Caco-2 (cell line): ENCODE measurements at places on chromosomes 11 and 22. TPM values are rescaled to one million over a fixed set of nuclear protein-coding genes. Genes with fewer than 3 reads are reported as not detected.

- H3K4me3 ChIP-seq = no peak overlapping the region
- no peaks in the 10 kb centered on the region for H3K36me3 ChIP-seq
- peaks cover 13% of the 10 kb centered on the region for H3K4me1 ChIP-seq
- DNase-seq = no peak
- H3K27me3 ChIP-seq = no peaks in the 10 kb centered on the region
Measured at GRCh38 chr11:82944198-82944597, 42.7 kb downstream of the DDIAS start.

GRCh38 chr11:5489576-5490357 is 1.3 kb downstream of the OR52D1 start:
- no peaks in the 10 kb centered on the region; the same call in 1 of the 2 replicates for H3K27me3 ChIP-seq
- no peak for DNase-seq
- no peaks in the 10 kb centered on the region for H3K4me1 ChIP-seq
- H3K27ac ChIP-seq = no peak overlapping the region
- H3K36me3 ChIP-seq = no peaks in the 10 kb centered on the region

GRCh38 chr11:92308366-92308765 is 83.7 kb downstream of the FAT3 start:
- no peaks in the 10 kb centered on the region for H3K36me3 ChIP-seq
- H3K27me3 ChIP-seq = no peaks in the 10 kb centered on the region
- H3K4me1 ChIP-seq = no peaks in the 10 kb centered on the region
- H3K27ac ChIP-seq = no peak overlapping the region
- no peak for DNase-seq

DNA sequence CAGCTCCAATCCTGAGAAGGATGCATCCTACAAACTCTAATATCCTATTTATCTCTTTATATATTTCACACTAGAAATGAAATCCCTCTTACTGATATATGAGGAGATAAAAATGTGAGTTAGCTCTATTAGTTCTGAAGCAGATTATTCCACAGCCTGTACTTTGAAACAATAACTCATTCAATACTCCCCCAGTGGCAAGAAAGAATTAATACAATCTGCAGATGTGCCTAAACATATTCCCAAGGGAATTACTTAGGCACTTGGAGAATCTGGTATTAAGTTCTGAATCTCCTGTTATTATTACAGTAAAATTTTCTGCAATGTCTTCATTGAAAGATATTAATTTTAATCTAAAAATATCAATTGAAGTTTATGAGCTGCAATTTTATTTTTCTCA is 59.4 kb downstream of the DDI1 start:
- no peaks in the 10 kb centered on the region for H3K27me3 ChIP-seq
- no peak overlapping the region for H3K4me3 ChIP-seq
- no peak overlapping the region for H3K27ac ChIP-seq
- H3K4me1 ChIP-seq = no peaks in the 10 kb centered on the region

DNA sequence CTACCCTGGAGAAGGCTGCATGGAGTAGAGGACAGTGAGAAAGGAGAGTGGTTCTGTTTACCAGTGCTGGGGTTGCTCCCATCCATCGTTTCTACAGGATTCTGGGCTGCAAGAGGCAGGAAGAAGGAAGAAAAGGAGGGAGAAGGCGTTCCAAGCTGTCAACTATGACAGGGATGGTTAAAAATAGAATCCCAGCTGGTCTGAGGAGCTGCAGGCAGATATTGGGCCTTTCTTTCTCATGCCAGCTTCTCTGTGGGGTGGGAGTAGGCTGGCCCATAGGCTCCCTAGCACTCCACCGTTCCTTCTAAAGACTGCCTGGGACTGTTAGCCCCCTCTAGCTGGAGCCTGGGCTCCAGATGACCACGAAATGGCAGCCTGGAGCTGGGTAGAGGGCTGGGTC is 13.6 kb downstream of the CCKBR start:
- H3K4me1 ChIP-seq = no peaks in the 10 kb centered on the region
- H3K27me3 ChIP-seq = no peaks in the 10 kb centered on the region
- H3K4me3 ChIP-seq = no peak overlapping the region
- no peaks in the 10 kb centered on the region for H3K36me3 ChIP-seq
- DNase-seq = no peak

GRCh38 chr11:73217810-73218105 is 323 bp upstream of the P2RY2 start:
- peaks cover 42% of the 10 kb centered on the region for H3K4me1 ChIP-seq
- H3K27ac ChIP-seq = peak overlapping the region; percentile 40
- no peaks in the 10 kb centered on the region for H3K36me3 ChIP-seq
- H3K4me3 ChIP-seq = peak overlapping the region; percentile 57
- H3K27me3 ChIP-seq = no peaks in the 10 kb centered on the region

DNA sequence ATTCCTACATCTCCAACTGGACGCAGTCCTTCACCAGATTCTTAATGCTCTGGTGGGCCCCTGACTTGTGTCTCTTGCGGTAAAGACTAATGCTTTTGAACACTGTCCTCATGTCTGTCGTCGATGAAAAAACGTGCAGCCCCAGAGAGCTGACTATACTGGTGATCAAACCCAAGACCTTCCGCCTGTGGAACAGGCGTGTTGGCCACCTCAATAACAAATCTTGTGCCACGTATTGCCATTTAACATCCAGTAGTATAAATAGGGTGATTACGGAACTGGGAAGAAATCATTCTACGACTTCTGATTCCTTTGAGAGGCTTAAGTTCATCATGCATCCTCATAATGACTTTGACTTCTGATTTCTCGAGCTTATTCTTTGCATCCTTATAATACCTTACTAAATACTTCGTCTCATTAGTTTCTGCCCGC is 45.6 kb downstream of the OR4D9 start:
- peaks cover 10% of the 10 kb centered on the region for H3K4me1 ChIP-seq
- H3K36me3 ChIP-seq = no peaks in the 10 kb centered on the region
- peak overlapping the region; percentile 91 for H3K27ac ChIP-seq
- H3K27me3 ChIP-seq = no peaks in the 10 kb centered on the region

- H3K4me3 ChIP-seq = no peak overlapping the region
- H3K27ac ChIP-seq = no peak overlapping the region
- peaks cover 20% of the 10 kb centered on the region for H3K4me1 ChIP-seq
- DNase-seq = no peak
- no peaks in the 10 kb centered on the region for H3K36me3 ChIP-seq
Measured at GRCh38 chr11:48064306-48064705, 83.9 kb downstream of the PTPRJ start.

DNA sequence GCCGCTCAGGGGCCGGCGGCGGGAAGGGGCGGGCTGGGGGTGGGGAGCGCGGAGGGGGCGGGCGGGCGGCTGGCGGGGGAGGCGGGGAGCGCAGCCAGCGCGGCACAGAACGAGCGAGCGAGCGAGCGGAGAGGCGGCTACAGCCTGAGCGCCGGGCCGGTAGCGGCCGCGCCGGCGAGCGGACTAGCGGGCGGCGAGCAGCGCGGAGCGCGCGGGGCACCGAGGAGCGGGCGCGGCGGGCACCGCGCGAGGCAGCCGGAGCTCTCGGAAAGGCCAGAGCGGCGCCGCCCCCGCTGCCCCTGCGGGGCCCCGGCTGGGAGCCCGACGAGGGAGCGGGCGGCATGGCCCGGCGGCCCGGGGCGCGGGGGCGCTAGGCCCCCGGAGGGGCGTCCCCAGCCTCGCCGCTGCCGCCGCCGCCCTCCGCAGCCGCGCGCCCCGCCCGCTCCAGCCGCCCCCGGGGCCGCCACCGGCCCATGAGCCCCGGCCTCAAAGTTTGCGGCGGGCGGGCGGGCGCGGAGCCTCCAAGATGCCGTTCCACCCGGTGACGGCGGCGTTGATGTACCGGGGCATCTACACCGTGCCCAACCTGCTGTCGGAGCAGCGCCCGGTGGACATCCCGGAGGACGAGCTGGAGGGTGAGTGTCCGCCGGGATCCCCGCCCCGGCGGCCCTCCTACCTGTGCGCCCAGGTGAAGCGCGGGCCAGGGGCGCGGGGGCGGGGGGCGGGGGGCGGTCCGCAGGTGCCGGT is at the start of gene CABP7:
Gene CABP7 (plus strand): TSS at position 105 of the 747 bp plus-strand sequence. CDS start 422 bp downstream, at position 527.
- peak within 1 kb of the TSS; percentile 14 for H3K4me3 ChIP-seq
- H3K27me3 ChIP-seq = no peaks in the 10 kb centered on the region; the same call in 1 of the 2 replicates
- no peak within 1 kb of the TSS for H3K27ac ChIP-seq
- no peaks in the 10 kb centered on the region for H3K4me1 ChIP-seq

DNA sequence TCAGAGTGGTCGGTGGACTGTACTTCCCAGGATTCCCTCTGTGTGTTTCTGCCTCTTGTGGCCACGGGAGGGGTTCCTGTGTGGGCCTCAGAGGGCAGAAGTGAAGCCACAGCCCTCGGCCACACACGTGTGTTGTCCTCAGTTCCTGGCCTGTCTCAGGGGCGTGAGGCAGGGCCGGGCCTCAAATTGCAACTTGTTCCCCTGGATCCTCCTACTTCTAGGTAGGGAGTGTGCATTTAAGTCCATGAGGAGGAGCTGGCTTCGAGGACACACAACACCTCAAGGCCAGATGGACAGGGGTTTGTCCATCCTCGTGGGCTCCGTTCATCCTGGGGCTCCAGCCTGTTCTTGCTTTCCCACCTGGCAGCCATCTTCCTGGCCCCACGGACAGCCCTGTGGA is 573.0 kb downstream of the TBC1D22A start:
- no peak overlapping the region for H3K4me3 ChIP-seq
- no peak overlapping the region for H3K27ac ChIP-seq
- no peaks in the 10 kb centered on the region for H3K36me3 ChIP-seq
- no peaks in the 10 kb centered on the region for H3K4me1 ChIP-seq

DNA sequence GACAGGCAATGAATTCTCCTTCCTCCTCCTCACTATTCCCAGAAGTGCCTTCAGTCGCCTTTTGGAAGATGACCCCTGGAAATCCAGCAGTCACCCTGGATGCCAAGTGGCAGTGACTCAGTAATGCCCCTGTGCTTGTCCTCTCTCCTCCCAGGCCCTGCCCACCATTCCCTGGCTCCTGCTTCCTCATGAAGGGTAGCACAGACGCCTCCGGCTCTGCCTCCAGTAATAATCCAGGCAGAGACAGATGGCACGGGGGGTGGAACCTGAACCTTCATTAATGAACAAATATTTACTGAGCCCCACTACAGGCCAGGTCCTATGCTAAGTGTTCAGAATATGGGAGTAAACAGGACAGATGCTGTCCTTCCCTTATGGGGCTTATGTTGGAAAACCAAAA is 23.2 kb downstream of the SYT13 start:
- no peak overlapping the region for H3K4me3 ChIP-seq
- DNase-seq = no peak
- peaks cover 12% of the 10 kb centered on the region for H3K4me1 ChIP-seq
- H3K27ac ChIP-seq = no peak overlapping the region

GRCh38 chr22:45977003-45977411 is at the start of gene WNT7B:
Gene WNT7B (minus strand): TSS chr22:45977162. CDS start chr22:45976754, 408 bp downstream.
- H3K4me3 ChIP-seq = peak within 1 kb of the TSS; percentile 30
- no peak within 1 kb of the TSS for H3K27ac ChIP-seq
- peaks cover 29% of the 10 kb centered on the region for H3K4me1 ChIP-seq
- H3K27me3 ChIP-seq = peaks cover 6% of the 10 kb centered on the region; the same call in 1 of the 2 replicates
- H3K36me3 ChIP-seq = no peaks in the 10 kb centered on the region
- peak; percentile 42 for DNase-seq

DNA sequence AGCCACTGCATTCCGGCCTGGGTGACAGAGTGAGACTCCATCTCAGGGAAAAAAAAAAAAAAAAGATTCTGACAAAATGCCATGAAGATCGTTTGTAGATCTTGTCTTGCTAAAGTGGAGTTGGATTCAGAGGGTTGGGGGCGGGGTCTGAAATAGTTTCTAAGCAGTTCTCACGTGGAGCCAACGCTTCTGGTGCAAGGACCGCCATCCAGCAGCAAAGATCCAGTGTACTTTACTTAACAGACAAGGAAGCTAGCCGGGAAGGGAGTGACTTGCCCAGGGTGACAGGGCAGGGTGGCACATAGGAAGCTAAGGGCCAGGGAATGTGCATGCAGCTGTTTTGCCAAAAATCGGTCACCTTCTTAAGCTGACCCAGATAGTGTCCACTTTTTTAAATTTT is 27.4 kb downstream of the APOL1 start:
- peaks cover 6% of the 10 kb centered on the region for H3K36me3 ChIP-seq
- H3K4me3 ChIP-seq = no peak overlapping the region
- DNase-seq = no peak
- H3K4me1 ChIP-seq = no peaks in the 10 kb centered on the region

GRCh38 chr11:43985386-43985752 is 42.9 kb downstream of the C11orf96 start:
- H3K4me1 ChIP-seq = peaks cover 10% of the 10 kb centered on the region
- peak overlapping the region; percentile 2 for H3K27ac ChIP-seq
- no peak for DNase-seq
- H3K4me3 ChIP-seq = no peak overlapping the region

- no peak for DNase-seq
- no peaks in the 10 kb centered on the region for H3K27me3 ChIP-seq
- no peaks in the 10 kb centered on the region for H3K4me1 ChIP-seq
- peak overlapping the region; percentile 50 for H3K27ac ChIP-seq
- H3K4me3 ChIP-seq = no peak overlapping the region
- no peaks in the 10 kb centered on the region for H3K36me3 ChIP-seq
Measured at GRCh38 chr22:35477911-35478582, 62.6 kb upstream of the RASD2 start.

GRCh38 chr22:49929211-49929979 is 11.0 kb downstream of the CRELD2 start:
- no peaks in the 10 kb centered on the region for H3K27me3 ChIP-seq
- H3K4me3 ChIP-seq = no peak overlapping the region
- DNase-seq = peak; percentile 88
- H3K36me3 ChIP-seq = no peaks in the 10 kb centered on the region
- H3K4me1 ChIP-seq = no peaks in the 10 kb centered on the region; the same call in none of the 2 replicates
- no peak overlapping the region for H3K27ac ChIP-seq

- H3K4me1 ChIP-seq = no peaks in the 10 kb centered on the region
- DNase-seq = no peak
- no peaks in the 10 kb centered on the region for H3K36me3 ChIP-seq
- no peak overlapping the region for H3K27ac ChIP-seq
- H3K27me3 ChIP-seq = 0 out of 2 replicates have a peak, but pooled peaks cover 1% of the 10 kb centered on the region
Measured at GRCh38 chr11:11608783-11609232, 13.0 kb downstream of the GALNT18 start.

DNA sequence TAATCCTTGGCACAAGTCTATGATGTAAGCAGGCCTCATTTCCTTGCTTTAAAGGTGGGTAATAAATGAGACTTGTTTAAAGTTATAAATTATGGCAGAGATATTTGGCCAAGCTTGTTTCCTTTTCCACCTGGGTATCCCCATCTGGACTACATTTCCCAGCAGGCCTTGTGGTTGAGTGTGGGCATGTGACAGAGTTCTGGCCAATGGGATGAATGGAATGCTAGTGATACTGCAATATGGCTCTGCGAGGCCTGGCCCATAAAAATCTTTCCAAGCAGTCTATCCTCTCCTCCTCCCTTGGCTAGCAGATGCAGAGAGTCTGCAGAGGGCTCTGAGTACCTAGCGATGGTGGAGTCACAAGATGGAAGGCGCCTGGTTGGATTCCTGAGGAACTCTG is 102.5 kb downstream of the TIMP3 start:
- H3K4me3 ChIP-seq = no peak overlapping the region
- DNase-seq = peak; percentile 63
- no peak overlapping the region for H3K27ac ChIP-seq
- H3K4me1 ChIP-seq = no peaks in the 10 kb centered on the region

GRCh38 chr11:30131535-30131934 is 99.3 kb upstream of the FSHB start:
- no peak overlapping the region for H3K27ac ChIP-seq
- no peaks in the 10 kb centered on the region for H3K36me3 ChIP-seq
- no peaks in the 10 kb centered on the region for H3K27me3 ChIP-seq
- H3K4me3 ChIP-seq = no peak overlapping the region
- no peaks in the 10 kb centered on the region for H3K4me1 ChIP-seq

Gene SCO2
- total RNA-seq = 3.0 and 6.5 TPM in 2 replicates

Gene HMGXB4
- total RNA-seq = 22.3 and 22.6 TPM in 2 replicates

Gene PATE4
- not detected in 2 replicates for total RNA-seq

Gene NRGN
- 5.7 and 7.8 TPM in 2 replicates for total RNA-seq

Gene TSGA10IP
- total RNA-seq = 0.79 TPM in 1 of 2 replicates, not detected in the other

Gene SAA4
- not detected in 2 replicates for total RNA-seq

Gene SCGB1A1
- not detected in 2 replicates for total RNA-seq
